ENCODE measurements at places on chromosomes 7 and 10. TPM values are rescaled to one million over a fixed set of nuclear protein-coding genes. Genes with fewer than 3 reads are reported as not detected.

Gene TECTB
- not detected for total RNA-seq

Gene BLOC1S2
- 62.8 TPM for total RNA-seq

Gene SFTPA1
- not detected for total RNA-seq

Gene TAS2R41
- 0.17 TPM for total RNA-seq
